ENCODE measurements at places on chromosomes 1 and 21. TPM values are rescaled to one million over a fixed set of nuclear protein-coding genes. Genes with fewer than 3 reads are reported as not detected.

GRCh38 chr1:45375104-45376090 is 35.2 kb upstream of the MUTYH start:
- DNase-seq, result peak; percentile 73

SHISAL2A gene
- 0.79 TPM for polyA plus RNA-seq

CD53 gene
- polyA plus RNA-seq, result 583 TPM

IL10 gene
- polyA plus RNA-seq, result 0.37 TPM

HES2 gene
- polyA plus RNA-seq, result 4.5 TPM

Measured in lung (tissue), 17 donors.